ENCODE measurements at places on chromosomes 3 and 15. TPM values are rescaled to one million over a fixed set of nuclear protein-coding genes. Genes with fewer than 3 reads are reported as not detected.
A peak's percentile ranks its signal among the peaks of the same experiment; 100 is the strongest.

ETV5 gene
- 14.0 TPM for total RNA-seq

EBLN2 gene
- 15.3 TPM for total RNA-seq

HCN4 gene
- total RNA-seq, result not detected

MYZAP gene
- 3.1 TPM for total RNA-seq

PLCB2 gene
- total RNA-seq, result 16.9 TPM

SUSD5 gene
- 0.90 TPM for total RNA-seq

IP6K2 gene
- total RNA-seq, result 202 TPM

GRCh38 chr15:77044228-77045042 lies 26.5 kb downstream of the TSPAN3 start:
- H3K4me3 ChIP-seq, result no peak overlapping the region
- no peaks in the 10 kb centered on the region for H3K27me3 ChIP-seq
- no peaks in the 10 kb centered on the region for H3K36me3 ChIP-seq
- DNase-seq, result no peak
- H3K4me1 ChIP-seq, result no peaks in the 10 kb centered on the region
- H3K27ac ChIP-seq, result no peak overlapping the region

DNA sequence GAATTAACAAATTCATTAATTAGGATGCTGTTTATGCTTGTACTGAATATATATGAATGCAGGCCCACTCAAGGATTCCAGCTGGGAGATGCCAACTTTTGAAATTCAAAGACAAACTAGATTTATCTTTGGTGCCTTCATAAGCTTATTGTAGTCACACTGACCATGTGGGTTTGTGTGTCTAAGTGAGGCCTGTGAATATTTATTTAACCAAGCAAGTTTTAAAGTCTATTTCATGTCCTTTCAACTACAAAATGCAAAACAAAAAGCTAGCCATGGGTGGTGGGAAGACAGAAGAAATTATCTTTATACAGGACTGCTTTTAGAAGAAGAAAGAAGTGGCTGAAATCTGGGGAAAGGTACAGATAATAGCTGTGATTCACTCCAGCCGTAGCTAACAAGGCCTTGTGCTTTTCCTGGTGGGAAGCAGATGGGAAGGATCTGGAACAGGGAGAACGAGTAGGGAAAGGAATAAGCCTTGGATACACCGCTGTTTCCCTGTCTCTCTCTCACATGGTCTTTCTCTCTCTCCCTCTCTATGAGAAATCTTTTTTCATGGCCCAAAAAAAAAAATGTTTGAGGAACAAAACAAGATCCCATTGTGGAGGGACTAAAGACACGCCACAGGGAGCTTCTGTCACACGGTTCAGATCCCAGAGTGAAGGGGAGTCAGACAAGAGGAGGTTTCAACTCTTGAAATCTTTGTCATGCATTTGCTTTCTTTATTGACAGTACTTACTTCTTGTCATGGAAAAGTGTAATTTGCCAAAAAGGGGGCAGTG lies 225.5 kb downstream of the RORA start:
- H3K27me3 ChIP-seq, result no peaks in the 10 kb centered on the region
- no peak overlapping the region for H3K4me3 ChIP-seq
- H3K36me3 ChIP-seq, result no peaks in the 10 kb centered on the region
- H3K4me1 ChIP-seq, result no peaks in the 10 kb centered on the region
- H3K27ac ChIP-seq, result no peak overlapping the region

GRCh38 chr15:33941279-33942063 lies 26.8 kb upstream of the CHRM5 start:
- no peaks in the 10 kb centered on the region for H3K4me1 ChIP-seq
- no peaks in the 10 kb centered on the region for H3K27me3 ChIP-seq
- H3K27ac ChIP-seq, result no peak overlapping the region
- DNase-seq, result no peak

- no peaks in the 10 kb centered on the region for H3K27me3 ChIP-seq
- DNase-seq, result no peak
- H3K27ac ChIP-seq, result no peak overlapping the region
- no peaks in the 10 kb centered on the region for H3K36me3 ChIP-seq
- H3K4me3 ChIP-seq, result no peak overlapping the region
These were observed 183.6 kb downstream of the MBNL1 start for GRCh38 chr3:152452318-152452717.

DNA sequence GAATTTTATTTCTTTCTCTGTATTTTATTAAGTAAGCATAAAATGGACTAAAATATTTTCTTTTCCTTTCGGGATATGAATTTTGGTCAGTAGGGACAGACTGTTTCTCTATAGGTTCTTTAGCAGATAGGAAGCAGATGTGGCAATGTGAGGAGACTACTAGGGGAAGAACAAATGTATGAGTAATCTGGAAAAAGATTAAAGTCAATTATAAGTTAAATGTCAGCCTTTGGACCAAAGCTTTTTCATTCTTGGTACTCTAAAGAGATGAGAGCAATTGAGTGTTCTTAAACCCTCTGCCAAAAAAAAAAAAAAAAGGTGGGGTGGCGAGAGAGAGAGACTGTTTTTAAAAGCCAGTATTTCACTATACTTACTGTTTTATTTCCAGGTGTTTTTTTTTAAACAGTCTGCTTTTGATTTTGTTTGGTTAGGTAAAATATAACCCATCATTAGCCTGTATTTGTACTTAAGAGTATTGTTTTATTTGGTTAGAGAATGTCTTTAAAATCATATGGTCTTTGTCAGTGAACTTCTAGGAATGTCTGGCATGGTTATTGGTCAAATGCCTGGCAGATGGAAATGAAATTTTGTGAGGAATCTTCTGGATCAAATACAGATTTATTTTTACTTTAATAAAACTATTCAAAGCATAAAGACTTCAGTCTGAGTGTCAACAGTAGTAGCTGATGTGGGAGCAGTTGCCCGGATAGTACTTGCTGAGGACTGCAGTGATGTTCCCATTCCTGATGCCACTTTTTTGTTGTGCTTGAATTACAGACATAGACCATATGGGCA lies 63.8 kb downstream of the LRRC49 start:
- no peaks in the 10 kb centered on the region for H3K27me3 ChIP-seq
- no peaks in the 10 kb centered on the region for H3K36me3 ChIP-seq
- H3K4me3 ChIP-seq, result no peak overlapping the region
- no peak overlapping the region for H3K27ac ChIP-seq
- no peaks in the 10 kb centered on the region for H3K4me1 ChIP-seq

DNA sequence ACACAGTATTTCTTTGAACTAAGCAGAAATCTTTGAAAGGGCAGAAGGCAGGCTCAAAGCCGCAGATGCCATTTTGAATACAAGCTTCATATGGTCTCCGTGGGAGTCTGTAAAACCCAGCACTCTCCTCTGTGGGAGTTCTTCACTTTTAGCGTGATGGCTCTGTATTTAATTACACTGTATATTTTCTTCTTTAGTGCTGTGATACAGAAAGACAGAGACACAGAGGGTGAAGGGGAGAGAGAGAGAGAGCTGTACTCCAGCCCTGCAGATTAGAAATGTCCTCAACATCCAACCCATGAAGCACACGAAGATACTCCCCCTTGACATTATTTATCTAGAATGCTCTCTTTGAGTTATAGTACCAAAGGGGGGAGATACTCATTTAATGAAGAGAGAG lies 752.6 kb upstream of the NR2F2 start:
- DNase-seq, result no peak
- no peak overlapping the region for H3K27ac ChIP-seq
- H3K27me3 ChIP-seq, result no peaks in the 10 kb centered on the region
- no peak overlapping the region for H3K4me3 ChIP-seq
- no peaks in the 10 kb centered on the region for H3K4me1 ChIP-seq
- H3K36me3 ChIP-seq, result no peaks in the 10 kb centered on the region

GRCh38 chr3:187145149-187145895 lies 6.0 kb upstream of the RPL39L start:
- no peak for DNase-seq
- no peaks in the 10 kb centered on the region for H3K4me1 ChIP-seq
- H3K27ac ChIP-seq, result no peak overlapping the region
- H3K4me3 ChIP-seq, result no peak overlapping the region
- H3K27me3 ChIP-seq, result no peaks in the 10 kb centered on the region
- no peaks in the 10 kb centered on the region for H3K36me3 ChIP-seq

DNA sequence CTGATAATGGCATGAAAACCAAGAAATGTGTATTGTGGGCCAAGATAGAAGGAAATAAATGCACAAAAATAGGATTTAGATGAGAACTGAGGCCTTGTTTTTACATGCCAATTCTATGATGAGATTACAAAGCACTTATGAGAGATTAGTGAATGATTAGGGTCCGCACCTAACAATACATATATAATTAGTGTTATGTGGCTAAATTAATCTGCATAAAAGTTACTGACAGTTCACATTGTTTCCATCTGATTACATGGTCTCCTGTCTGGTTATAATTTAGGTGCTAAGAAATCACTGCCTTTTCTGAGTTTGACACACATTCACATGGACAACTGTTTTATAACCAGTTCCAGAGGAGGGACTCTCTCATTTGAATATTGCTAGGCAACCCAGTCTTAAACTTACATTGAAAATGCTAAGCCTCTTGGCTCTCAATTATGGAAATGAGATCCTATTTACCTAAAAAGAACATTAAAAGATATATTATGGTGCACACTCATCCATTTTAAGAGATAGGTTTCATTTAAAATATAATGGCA lies 117.0 kb upstream of the ARL6 start:
- H3K4me1 ChIP-seq, result no peaks in the 10 kb centered on the region
- no peaks in the 10 kb centered on the region for H3K36me3 ChIP-seq
- no peak overlapping the region for H3K4me3 ChIP-seq
- H3K27me3 ChIP-seq, result no peaks in the 10 kb centered on the region
- no peak for DNase-seq

DNA sequence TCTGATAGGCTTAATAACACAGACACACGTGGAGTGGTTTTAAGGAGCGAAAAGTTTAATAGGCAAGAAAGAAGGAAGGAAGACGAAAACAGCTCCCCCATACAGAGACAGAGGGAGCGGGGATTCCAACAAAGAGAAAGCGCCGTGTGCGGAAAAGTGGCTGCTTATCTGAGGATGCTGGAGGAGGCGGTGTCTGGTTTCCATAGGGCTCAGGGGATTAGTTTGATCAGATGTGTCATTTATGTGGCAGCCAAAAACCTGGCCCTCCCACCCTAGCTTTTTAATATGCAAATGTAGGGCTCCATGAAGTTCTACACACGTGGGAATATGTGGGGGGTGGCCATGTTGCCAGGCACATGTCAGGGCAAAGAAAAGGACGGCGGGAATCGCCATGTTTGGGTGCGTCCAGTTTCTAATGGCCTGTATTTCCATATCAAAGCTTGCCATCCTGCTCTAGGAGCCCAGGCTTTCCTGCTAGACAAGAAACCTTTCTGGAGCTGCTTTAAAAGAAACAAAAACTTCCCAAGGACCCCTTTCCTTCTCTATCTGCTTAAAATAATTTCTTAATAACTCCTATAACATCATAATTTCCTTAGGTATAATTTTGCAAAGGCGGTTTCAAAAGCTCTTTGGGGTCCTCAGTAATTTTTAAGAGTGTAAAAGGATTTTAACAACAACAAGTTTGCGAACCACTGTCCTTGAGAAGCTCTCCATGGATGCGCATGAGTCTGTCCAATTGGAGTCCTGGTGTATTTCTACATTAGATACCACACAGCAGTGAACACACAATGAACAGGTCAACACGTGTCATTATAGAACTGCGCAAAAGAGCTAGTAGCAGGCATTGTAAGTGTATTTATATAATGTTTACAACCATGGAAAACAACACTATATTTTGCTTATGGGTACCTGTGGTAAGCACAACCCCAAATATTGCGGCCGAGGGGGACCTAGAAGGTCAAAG lies 622 bp upstream of the ZNF589 start:
- peak overlapping the region; percentile 77 for H3K4me3 ChIP-seq
- H3K27me3 ChIP-seq, result no peaks in the 10 kb centered on the region

GRCh38 chr3:128496602-128497304 lies 3.8 kb upstream of the GATA2 start:
- H3K36me3 ChIP-seq, result no peaks in the 10 kb centered on the region
- peaks cover 95% of the 10 kb centered on the region for H3K27me3 ChIP-seq
- DNase-seq, result no peak
- peak overlapping the region; percentile 49 for H3K4me3 ChIP-seq

- no peak overlapping the region for H3K4me3 ChIP-seq
- H3K27me3 ChIP-seq, result no peaks in the 10 kb centered on the region
- peak overlapping the region; percentile 71 for H3K27ac ChIP-seq
- no peaks in the 10 kb centered on the region for H3K36me3 ChIP-seq
These were observed 15.9 kb upstream of the SMAD3 start for GRCh38 chr15:67049351-67050044.

DNA sequence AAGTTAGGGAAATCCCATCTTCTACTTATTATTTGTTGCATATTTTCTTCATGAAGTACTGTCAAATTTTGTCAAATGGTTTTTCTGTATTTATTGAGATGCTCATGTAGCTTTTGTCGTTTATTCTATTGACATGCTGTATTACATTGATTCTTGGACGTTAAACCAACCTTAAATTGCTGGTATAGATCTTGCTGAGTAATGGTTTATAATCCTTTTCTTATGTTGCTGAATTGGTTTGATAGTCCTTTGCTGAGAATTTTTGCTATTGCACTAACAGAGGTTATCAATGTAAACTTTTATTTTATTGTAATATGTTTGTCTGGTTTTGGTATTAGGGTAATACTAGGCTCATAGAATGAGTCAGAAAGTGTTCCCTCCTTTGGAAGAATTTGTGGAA lies 54.3 kb upstream of the COL6A5 start:
- H3K27ac ChIP-seq, result no peak overlapping the region
- no peaks in the 10 kb centered on the region for H3K36me3 ChIP-seq
- H3K4me3 ChIP-seq, result no peak overlapping the region
- H3K27me3 ChIP-seq, result no peaks in the 10 kb centered on the region
- no peak for DNase-seq

GRCh38 chr3:134797057-134797740 lies 2.1 kb downstream of the EPHB1 start:
- H3K27ac ChIP-seq, result no peak overlapping the region
- peaks cover 32% of the 10 kb centered on the region for H3K27me3 ChIP-seq
- no peaks in the 10 kb centered on the region for H3K36me3 ChIP-seq
- DNase-seq, result no peak

DNA sequence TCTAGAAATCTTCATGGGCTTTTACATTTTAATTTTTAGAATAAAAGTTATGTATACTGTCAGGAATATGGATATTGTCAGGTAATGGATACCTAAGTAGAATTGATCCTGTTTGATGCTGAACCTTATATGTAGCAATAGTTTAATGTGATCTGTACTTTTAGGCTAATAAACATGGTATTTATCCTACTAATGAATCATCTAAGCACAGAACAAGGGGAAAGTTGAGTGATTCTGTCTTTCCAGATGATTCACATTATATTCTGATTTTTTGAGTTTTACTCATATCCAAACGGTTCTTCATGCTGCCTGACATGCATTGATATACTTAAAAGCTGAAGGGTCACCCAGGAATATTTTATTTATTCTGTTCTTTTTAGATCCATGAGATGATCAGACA lies 34.5 kb downstream of the FANCI start:
- H3K27me3 ChIP-seq, result no peaks in the 10 kb centered on the region
- H3K27ac ChIP-seq, result no peak overlapping the region
- no peaks in the 10 kb centered on the region for H3K36me3 ChIP-seq
- no peak overlapping the region for H3K4me3 ChIP-seq
- no peaks in the 10 kb centered on the region for H3K4me1 ChIP-seq

DNA sequence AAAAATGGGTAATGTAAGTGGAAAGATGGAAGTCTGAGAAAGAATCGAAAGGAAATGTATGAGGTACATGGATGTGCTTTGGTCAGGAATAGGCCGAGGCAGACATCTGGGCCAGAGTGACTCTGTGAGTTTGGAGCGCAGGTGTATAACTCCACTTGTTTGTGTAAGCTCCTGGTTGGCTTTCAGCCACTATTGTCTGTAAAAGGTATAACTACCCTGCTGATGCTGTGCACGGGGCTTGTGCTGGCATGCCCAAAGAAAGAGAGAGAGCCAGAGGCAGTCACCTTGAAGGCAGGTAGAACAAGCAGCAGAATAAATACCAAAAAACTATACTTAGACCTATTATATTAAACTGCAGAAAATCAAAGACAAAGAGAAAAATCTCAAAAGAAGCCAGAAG lies 32.7 kb upstream of the CD96 start:
- no peak overlapping the region for H3K4me3 ChIP-seq
- no peak overlapping the region for H3K27ac ChIP-seq
- no peaks in the 10 kb centered on the region for H3K4me1 ChIP-seq
- H3K27me3 ChIP-seq, result no peaks in the 10 kb centered on the region
- H3K36me3 ChIP-seq, result no peaks in the 10 kb centered on the region

Measured in tibial nerve (tissue), 4 donors.